ENCODE measurements at places on chromosomes 7 and 10.

DNA sequence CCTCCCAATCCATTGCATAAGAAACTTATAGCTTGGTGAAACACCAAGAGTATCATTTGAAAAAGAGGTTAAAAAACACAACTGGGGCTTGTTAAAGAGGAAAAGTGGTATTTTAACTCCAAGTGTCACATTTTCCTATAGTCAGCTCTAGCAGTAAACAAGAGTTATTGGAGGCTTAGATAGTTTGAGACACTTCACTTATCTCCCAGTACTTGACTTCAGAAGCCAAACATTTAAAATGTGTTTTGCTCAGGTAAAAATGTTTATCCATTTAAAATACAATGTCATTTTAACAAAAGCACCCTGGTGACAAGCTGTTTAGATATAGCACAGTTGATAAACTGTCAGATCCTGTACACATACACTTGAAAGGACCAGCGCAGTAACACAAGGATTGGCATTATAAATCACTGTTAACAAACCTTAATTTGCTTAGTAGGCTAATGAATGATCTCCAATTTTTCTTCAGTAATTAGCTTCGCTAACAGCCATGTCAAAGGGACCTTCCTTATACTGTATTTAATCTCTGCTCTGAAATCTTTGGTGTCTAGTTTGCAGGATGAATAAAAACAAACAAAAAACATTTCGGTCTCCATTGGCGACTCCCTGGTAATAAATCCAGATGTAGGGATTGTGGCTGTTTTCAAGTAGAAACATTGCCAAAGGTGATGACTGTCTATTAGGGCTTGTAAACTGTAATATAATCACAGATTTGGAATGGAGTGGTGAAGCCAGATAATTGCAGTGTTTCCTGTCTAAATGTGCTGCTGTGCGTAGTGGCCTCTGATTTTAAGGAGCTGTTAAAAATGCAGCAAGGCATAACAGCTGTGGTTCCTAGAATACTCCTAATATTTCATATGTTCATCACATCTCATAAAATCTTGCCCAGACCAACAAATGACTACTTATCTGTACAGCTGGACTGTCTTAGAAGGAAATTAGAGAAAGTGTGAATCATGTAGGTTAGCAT, 545.1 kb downstream of the AUTS2 start:
- DNase-seq: peak; percentile 62

GRCh38 chr10:123398756-123399155, 244.6 kb downstream of the BUB3 start:
- DNase-seq: no peak

GRCh38 chr10:110327262-110327914, 22.7 kb upstream of the SMNDC1 start:
- no peak for DNase-seq

DNA sequence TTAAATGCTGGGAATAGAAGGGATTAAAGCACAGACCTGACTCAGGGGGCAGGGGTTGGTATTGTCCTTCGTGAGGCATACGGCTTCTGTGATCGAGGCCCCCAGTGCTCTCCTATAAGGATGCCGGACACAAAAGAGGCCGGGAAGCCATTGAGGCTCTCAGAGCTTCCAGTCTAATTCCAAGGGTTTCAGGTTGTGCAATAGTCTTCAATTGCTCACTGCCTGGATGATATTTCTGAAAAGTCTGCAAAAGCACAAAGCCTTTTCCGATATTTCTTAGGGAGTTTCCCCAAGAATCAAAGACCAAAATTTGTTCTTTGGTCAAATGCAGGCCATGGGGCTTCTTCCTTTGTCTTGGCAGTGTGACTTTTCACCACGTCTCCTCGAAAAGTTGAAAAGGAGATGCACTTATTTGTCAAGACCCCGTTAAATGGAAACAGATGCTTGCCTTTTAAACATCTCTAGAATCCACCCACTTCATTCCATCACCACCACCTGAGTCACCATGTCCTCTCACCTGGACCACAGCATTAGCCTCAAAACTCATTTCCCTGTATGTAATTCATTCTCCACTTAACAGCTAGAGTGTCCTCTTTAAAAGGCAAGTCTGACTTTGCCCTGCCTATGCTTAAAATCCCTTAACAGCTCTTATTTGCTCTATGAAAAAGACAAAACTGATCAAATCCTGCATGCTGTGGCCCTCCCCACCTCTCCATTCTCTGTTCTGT, 134.8 kb upstream of the NAMPT start:
- DNase-seq: no peak

DNA sequence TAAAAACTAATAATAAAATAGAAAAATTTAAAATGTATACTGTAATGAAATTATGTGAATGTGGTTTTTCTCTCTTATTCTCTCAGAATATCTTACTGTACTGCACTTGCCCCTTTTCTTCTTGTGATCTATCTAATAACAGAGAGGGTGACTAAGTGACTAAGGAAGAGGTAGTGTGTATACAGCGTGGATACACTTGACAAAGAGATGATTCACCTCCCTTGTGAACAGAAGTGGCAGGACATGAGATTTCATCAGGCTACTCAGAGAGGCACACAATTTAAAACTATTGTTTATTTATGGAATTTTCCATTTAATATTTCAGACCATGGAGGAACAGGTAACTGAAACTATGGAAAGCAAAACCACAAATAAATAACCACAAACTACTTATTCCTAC, 806.6 kb upstream of the GHITM start:
- no peak for DNase-seq

Measured in GM03348 (cell line).